Inflammatory macrophage treated with lipopolysaccharide for 1 hour (primary cell): ENCODE measurements at places on chromosomes 5 and 9.

- DNase-seq: no peak
These were observed 80.3 kb upstream of the RPS23 start for GRCh38 chr5:82358457-82358856.

DNA sequence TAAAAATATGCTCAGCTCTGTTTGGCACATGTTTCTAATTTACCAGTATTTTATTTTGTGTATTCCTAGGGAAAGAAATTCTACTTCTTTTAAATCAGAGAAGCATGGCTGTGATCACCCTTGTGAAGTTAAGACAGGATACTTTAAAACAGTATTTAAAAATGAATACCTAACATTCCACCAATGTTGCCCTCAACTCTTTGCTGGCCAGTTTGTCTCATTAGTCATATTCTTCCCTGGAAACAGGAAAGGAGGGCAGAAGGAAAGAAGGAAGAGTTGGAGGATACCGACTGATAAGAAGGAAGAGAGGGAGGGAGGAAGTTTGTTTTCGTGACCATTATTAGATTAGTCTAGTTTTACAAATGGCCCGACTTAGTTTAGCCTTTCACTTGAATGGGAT lies 137.4 kb downstream of the PLK2 start:
- no peak for DNase-seq

GRCh38 chr5:1516615-1517601 lies 6.9 kb downstream of the LPCAT1 start:
- DNase-seq: peak; percentile 59

- DNase-seq: no peak
These were observed 115.3 kb downstream of the ROR2 start for GRCh38 chr9:91834740-91835139.

DNA sequence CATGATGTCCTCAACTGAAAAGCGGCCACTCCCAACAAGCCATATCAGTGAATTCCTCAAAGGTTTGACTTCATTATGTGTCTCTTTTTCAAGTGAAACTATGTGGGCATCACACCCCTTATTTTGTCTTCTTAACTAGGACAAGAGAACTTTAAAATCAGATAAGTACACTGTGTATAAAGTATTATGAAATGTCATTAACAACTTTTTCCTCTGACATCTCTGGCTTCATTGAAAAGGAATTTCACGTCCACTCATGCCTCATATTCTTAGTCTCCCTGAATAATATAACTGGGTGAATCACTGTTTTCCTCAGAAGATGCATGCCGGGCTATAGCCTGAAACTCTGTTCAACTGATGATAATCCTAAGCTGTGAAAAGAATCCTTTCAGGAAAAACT lies 415.8 kb downstream of the ACTL7B start:
- DNase-seq: no peak

GRCh38 chr9:15240927-15241326 lies 66.1 kb downstream of the TTC39B start:
- no peak for DNase-seq

GRCh38 chr5:67455970-67456369 lies 259.4 kb upstream of the CD180 start:
- no peak for DNase-seq

DNA sequence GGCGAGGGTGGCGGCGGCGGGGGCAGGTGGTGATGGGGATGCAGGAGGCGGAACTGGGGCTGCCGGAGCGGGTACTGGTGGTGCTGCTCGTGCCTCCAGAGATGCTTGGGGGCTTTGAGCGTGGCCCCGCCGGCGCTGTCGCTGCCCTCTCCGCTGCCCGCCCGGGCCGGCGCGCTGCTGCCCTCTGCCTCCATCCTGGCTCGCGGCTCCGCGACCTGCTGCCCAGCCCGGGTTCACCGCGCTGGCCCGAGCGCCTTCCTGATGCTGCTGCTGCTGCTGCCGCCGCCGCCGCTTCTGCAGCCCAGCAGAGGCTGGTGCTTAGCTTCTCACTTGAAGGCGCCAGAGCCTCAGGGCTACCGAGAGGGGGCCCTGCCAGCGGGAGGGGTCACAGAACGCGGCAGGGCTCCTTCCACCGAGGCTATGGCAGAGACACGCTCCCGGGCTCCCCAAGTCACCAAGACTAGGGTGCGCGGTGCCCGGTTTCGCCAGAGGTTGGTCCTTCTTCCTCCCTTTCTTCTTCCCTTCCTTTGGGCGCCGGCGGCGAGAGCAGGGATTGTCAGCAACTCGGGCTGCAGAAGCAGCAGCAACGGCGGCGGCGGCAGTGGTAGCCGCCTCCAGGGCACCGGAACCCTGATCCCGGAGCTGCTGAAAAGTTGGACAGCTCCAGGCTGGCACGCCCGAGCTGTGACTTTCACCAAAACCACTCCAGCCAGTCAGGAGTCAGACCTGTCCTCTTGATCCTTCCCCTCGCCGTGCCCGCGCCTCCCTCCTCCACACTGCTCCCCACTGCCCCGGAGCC lies at the start of gene PDE4D:
PDE4D (minus strand) TSS at position 298 of the 799 bp plus-strand sequence.
- peak; percentile 50 for DNase-seq

DNA sequence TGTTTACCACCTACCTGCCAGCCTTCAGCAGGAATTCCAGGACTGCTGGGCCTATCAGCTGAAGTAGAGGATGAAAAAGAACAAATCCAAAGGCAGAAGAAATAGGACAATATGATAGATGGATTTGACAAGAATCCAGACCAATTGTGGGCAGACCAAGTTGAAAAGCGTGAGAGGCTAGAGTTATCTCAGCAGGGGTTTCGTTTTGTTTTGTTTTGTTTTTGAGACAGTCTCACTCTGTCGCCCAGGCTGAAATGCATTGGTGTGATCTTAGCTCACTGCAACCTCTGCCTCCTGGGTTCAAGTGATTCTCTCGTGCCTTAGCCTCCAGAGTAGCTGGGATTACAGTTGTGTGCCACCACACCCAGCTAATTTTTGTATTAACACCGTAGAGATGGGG lies 113.2 kb downstream of the PALM2AKAP2 start:
- DNase-seq: no peak
